ENCODE measurements at places on chromosomes 3 and 15.

DNA sequence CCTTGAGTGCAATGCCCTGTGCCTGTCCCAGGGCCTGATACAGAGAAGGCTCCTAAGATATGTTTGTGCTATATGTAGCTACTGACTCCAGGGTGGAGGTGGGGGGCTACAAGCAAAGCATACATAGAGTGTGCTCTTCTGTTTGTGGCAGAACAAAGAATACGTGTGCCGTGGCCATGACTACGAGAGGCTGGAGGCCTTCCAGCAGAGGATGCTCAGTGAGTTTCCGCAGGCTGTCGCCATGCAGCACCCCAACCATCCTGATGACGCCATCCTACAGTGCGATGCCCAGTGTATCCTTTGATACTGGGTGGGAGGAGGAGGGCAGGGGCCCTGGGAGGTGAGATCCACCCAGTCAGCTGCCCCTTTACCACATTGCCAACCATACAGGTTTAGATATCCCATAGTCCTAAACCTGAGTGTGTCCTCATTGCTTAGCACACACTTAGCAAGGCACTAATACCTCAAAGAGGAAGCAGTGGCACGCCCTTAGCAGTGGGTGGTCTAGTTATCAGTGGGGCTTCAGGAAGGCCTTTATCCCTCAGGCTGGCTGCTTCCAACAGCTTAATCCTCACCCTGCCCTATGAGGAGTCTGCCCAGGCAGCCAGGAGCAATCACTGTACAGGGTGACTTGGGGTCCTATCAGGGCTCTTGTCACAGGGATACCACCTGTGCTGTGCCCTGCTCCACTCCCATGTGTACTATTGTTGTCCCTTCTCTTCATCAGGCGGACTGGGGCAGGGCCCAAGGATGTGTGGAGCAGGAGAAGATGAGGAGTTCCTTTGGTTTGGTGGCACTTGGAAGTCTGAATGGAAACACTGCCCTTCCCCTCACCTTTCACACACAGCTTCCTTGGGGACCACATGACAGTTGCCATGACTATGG lies 30.1 kb upstream of the MANF start:
- no peak for DNase-seq

DNA sequence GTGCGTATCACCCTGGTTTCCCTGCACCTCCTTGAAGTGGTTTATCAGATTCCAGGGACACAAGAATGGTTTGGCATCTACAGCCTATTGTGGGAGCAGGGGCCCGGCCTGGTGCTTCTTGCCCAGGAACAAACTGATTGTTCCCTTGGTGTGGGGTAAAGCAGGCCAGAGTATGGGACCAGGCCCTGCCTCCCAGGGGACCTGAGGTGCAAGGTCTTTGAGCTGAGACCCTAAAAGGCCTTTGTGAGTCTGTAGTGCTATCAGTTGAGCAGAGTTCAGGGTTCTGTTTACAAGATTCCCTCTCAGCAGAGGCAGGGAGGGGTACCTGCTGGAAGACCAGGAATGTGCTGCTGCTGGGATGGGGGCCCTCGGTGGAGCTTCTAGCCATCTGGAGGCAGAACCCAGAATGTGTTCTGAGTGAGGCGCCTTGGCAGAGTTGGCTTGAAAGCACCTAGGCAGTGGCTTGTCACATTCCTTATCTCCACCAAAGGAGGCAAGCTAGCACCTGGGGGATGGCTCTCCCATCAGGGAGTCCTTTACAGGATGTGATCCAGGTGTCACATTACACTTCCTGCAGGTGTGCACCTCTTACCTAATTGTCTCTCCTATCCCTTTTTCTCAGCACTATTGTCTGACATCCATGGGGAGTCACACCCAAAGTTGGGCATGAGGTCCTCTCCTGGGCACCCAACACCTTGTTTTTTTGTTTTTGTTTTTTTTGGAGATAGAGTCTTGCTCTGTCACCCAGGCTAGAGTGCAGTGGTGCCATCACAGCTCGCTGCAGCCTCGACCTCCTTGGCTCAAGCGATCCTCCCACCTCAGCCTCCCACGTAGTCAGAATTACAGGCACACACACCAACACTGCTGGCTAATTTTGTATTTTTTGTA lies 13.1 kb downstream of the FLNB start:
- DNase-seq = no peak

- DNase-seq = no peak
Observed at GRCh38 chr3:135871311-135871710, 94.2 kb upstream of the PPP2R3A start.

- DNase-seq = no peak
Observed at GRCh38 chr3:128352326-128352725, 114.4 kb downstream of the DNAJB8 start.

DNA sequence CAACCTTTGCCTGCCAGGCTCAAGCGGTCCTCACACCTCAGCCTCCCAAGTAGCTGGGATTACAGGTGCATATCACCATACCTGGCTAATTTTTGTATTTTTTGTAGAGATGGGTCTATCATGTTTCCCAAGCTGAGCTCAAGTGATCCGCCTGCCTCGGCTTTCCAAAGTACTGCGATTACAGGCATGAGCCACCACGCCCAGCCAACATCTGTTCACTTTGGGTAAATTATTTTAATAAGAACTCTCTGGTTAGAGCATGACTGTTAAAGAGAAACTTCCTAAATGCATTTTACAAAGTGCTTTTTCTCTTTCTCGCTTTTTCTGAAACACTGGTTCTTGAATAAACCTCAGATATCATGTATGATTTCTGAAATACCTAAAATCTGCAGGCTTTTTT lies 172.5 kb downstream of the PTPRG start:
- DNase-seq = no peak

GRCh38 chr3:39750712-39751111 lies 58.7 kb upstream of the MYRIP start:
- DNase-seq = no peak

DNA sequence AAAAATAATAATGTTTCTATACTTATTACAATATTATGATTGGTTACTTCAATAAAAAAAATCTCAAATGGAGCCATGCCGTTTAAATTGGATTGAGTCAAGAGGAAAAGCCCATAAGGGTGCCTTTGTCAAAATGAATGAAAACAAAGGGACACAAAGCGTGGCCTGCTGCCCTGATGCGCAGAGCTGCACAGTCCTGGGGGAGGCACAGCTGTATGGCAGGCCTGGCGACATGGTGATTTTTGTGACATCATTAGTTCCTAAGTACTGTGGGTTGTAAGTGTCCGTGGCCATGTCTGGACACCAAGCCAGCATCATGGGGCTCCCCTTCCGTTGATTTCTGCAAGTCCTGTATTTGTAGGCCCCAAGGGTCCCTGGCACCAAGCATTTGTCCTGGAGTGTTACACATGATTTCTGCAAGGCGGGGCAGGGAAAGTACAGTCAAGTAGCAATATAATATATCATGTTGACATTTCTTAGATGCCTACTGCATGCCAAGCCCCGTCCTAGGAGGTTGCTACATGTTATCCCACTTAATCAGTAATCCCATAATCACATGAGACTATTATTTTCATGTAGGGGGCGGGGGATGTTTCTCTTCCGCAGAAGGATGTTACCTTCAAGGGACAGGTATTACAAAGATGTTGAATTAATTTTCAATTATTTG lies 59.7 kb downstream of the GHSR start:
- DNase-seq = no peak
